ENCODE measurements at places on chromosomes 1 and 21.

DNA sequence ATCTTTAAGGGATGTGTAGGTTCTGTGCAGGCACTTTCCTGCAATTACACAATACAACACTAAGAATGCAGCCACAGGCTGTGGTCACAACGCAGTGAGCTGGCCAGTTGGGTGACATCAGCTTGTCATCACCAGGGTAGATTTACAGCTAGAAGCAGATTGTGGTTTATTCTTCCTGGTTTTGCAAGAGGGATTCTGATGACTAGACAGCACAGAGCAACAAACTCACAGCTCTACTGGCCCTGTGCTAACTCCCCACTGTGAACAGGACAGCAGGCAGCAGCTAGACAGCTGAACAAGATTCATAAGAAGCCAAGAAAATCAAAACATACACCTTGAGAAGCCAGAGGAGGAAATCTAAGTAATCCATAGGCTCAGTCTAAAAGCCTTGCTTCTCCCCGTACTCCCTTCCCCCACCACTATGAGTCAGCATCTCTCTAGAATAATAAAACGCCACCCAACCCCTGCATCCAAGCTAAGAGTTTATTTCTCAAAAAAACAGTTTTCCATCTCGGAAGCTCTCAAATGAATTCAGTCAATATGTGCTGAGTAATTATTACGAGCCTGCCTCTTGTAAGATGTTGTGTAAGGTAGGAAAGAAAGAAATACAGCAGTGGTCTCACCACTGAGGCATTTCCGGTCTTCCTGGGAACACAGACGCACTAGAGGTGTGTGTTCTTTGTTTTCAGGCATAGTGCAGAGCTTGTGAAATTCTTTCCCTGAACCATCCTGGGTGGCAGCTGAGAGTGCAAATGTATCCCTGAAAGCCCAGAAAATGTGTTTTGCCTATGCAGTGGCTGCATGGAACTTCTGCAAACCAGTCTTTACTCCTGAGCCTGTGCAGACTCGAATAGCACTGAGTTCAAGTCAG lies 162.8 kb downstream of the NTPCR start:
- peak; percentile 35 for ATAC-seq

- no peak for ATAC-seq
Measured at GRCh38 chr1:213268221-213268620, 217.2 kb downstream of the RPS6KC1 start.

DNA sequence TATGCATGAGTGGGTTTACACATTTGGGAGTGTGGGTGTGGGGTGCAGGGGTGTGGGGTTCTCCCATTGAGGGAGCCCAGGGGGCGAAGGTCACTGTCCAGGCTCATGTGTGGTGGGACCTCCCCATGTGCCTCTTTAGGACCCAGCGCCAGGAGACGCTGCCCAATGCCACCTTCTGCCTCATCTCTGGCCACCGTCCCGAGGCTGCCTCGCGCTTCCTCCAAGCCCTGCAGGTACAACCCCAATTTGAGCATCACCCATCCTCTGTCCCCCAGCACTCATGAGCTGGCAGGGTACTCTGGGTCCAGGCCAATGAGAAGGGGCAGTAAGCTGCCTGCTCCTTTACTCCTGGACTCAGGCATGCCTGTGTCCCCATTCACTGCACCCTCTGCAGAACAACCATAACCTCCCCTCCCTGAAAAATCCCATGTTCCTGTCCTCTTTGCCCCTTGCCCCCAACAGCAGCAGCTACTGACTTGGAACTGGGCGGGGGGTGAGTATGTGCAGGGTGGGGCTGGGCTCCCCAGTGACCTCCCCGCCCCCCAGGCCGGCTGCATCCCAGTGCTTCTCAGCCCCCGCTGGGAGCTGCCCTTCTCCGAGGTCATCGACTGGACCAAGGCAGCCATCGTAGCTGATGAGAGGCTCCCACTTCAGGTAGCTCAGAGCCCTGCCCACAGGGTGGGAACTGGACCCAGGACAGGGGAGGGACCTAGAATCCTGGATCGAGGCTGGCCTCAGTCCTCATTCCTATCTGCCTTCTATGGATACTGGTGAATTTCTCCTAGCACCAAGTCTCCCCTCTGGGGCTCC lies 7.7 kb downstream of the EXTL1 start:
- no peak for ATAC-seq

- no peak for ATAC-seq
Measured at GRCh38 chr1:16410803-16411202, 26.4 kb downstream of the SPATA21 start.

GRCh38 chr1:13590486-13590885 lies 6.9 kb downstream of the PDPN start:
- no peak for ATAC-seq

DNA sequence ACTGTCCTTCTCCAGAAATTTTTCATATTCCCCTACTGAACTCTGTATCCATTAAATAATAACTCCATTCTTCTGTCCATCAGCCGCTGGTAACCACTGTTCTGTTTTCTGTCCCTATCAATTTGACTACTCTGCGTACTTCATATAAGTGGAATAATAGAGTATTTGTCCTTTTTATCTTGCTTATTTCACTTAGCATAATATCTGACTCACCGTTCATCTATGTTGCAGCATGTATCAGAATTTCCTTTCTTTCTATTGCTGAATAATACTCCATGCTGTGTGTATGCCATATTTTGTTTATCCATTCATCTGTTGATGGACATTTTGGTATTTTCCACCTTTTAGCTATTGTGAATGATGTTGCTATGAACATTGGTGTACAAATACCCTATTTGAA lies 71.9 kb downstream of the CEP350 start:
- no peak for ATAC-seq

DNA sequence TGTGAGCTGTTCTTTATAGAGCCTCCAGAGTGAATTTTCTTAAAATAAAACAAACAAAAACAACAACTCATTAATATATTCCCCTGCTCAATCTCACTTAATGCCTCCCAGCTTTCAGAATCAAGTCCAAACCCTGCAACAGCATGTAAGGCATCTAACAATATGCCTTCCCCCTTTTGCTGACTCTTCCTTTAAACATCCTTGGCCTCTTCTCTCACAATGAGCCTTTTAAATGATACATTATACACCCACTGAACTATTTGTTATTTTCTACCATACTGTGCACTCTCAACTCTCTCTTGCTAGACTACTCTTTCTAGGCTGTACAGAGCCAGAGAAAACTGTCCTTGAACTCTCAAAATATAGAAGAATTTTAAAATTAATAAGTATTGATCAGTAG lies 115.2 kb upstream of the SNX7 start:
- no peak for ATAC-seq

GRCh38 chr1:157691285-157691920 lies 9.2 kb downstream of the FCRL3 start:
- peak; percentile 30 for ATAC-seq

Measured in activated CD4-positive, CD25-positive, alpha-beta regulatory T cell treated with anti-CD3 and anti-CD28 coated beads, Interleukin-2, amount 50 U/mL, for 24 hours (primary cell).